ENCODE measurements at places on chromosomes 13 and 19. TPM values are rescaled to one million over a fixed set of nuclear protein-coding genes. Genes with fewer than 3 reads are reported as not detected.

SPACA4 gene
- total RNA-seq, result not detected

- DNase-seq, result peak; percentile 16
Measured at GRCh38 chr19:2552859-2553258, 76.9 kb downstream of the GADD45B start.

LRG1 gene
- 0.30 TPM for total RNA-seq

PALM gene
- 30.1 TPM for total RNA-seq

URAD gene
- total RNA-seq, result not detected

ZNF790 gene
- 10.8 TPM for total RNA-seq

- DNase-seq, result no peak
Measured at GRCh38 chr13:25175026-25175425, 2.9 kb upstream of the AMER2 start.
